Type B pancreatic cell (in vitro differentiated cells): ENCODE measurements at places on chromosomes 3 and 15. TPM values are rescaled to one million over a fixed set of nuclear protein-coding genes. Genes with fewer than 3 reads are reported as not detected.

- DNase-seq, result no peak
Measured at GRCh38 chr3:174959556-174960065, 100.5 kb downstream of the NAALADL2 start.

Gene GOLGA6L10
- 2.7 and 6.3 TPM in 2 replicates for total RNA-seq

GRCh38 chr15:92448370-92448769 is 54.7 kb downstream of the ST8SIA2 start:
- DNase-seq, result no peak

Gene RTP3
- not detected in 2 replicates for total RNA-seq

- no peak for DNase-seq
Measured at GRCh38 chr3:69364354-69364753, 21.5 kb downstream of the FRMD4B start.

DNA sequence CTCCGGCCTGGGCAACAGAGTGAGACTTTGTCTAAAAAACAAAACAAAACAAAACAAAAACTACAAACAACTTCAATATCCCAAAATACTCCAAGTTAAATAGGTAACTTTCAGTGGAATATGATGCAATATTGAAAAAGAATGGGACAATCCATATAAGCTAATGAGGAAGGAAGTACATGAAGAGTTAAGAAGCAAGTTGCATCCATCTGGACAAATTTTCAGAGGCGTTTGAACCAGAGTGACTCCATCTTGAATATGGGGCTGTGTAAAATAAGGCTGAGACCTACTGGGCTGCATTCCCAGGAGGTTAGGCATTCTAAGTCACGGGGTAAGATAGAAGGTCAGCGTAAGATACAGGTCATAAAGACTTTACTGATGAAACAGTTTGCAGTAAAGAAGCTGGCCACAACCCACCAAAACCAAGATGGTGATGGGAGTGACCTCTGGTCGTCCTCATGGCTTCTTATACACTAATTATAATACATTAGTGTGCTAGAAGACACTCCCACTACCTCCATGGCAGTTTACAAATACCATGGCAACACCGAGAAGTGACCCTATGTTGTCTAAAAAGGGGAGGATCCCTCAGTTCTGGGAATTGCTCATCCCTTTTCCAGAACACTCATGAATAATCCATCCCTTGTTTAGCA is 58.1 kb upstream of the LCTL start:
- no peak for DNase-seq

DNA sequence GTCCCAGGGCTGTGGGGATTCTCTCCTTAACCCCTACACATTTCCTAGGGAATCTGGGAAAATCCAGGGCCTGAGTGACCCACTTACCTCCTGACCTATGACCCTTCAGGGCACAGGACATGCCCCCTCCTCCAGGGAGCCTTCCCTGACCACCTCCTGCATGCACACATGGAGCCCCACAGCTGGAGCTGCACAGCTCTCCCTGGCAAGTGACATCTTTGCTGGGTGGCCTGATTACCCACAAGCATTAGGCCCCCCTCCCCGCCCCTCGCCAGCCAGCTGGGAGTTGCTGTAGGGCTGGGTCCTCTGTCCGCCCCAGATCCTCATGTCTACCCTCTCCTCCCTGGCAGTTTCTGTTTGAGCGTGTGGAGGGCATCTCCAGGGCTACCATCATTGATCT is 21.4 kb downstream of the HDAC11 start:
- no peak for DNase-seq

Gene COMMD2
- 53.2 and 55.7 TPM in 2 replicates for total RNA-seq

DNA sequence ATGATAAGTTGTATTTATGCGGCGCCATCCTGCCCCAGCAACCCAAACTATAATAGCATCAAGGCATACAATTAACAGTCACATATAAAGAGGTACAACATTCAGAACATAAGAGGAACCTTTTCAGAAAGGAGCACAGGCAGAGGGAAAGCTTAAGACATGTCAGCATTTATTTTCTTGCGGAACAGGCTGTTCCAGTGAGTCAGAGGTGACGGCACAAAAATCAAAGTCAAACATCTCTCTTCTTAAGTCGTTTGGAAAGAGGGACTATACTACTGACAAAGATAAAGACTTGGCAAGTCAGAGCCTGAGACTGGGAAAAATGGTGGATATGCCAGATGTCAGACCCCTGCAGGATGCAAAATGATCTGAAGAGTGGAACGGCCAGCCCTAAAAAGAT is 128.4 kb downstream of the CTNNB1 start:
- no peak for DNase-seq

GRCh38 chr3:38028621-38029361 is 651 bp downstream of the PLCD1 start:
- DNase-seq, result no peak

Gene ROPN1
- not detected in 2 replicates for total RNA-seq

Gene HESX1
- 0.40 and 1.7 TPM in 2 replicates for total RNA-seq

DNA sequence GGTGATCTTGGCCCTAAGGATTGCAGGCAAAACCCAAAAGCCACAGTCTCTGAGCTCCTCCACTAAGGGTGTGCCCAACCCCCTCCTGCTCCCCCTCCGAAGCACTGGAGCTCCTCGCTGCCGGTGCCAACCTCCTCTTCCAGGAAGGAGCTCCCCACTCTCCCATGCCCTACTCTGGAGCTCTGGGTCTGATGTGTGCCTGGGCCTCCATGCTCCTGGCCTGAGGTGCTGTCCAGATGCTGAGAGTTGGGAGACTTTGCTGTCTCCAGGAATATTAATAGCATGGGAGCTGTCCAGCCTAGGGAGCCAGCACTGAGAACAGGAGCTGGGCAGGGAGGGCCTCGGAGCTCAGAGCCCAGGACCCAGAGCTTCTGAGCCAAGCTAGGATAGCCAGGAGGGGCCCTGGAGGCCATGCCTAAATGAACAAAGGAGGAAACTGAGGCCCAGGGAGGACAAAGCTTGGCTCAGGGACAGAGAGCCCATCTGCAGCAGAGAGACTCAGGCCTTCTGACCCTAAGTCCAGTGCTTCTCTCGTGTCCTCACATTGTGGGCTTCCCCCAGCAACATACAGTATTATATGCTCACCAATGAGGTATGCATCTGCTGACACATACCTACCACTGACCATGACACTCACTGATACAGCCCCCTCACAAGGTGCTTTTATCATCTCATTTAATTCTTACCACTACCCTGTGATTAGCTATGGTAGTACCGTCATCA is 36.9 kb upstream of the HERC1 start:
- no peak for DNase-seq

Gene PLSCR5
- total RNA-seq, result 0.24 TPM in 1 of 2 replicates, not detected in the other

GRCh38 chr3:142735462-142735861 is 11.6 kb downstream of the TRPC1 start:
- DNase-seq, result no peak

DNA sequence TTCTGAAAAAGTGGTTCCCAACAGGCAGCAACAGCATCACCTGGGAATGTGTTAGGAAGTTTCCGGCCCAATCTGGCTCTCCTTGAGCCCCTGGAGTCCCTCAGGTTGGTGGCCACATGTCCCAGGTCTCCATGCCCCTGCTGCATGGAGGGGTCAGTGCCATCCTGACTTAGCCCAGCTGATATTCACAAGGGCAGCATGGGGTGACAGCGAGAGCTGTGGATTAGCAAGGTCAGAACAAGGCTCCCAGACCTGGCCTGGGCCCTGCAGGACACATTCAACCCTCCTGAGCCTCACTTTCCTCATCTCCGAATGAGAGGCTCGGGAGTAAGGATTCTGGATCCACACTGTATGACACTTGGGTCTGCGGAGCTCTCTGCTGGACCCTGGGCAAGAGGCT is 243.8 kb upstream of the TLE3 start:
- DNase-seq, result peak; percentile 43

DNA sequence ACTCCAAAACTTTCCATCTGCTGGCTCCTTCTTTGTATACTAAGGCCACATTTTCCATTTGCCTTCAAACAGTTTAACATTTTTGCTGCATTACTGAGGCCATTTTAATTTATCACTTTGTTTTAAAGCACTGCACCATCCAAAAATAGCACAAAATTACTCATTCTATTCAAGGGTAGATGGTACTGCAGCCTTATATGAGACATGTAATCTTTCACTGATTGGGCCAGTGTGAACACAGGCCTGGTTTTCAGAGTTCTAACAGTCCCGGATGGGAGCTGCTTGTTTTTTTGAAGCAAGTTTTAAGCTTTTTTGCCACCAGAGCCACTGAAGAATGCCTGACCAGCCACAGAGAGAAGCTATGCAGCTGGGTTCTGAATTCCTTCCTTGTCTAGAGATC is 172.3 kb upstream of the TSC22D2 start:
- DNase-seq, result no peak

Gene CSTA
- total RNA-seq, result 39.5 and 99.3 TPM in 2 replicates

- no peak for DNase-seq
Measured at GRCh38 chr3:187291512-187292132, at the start of gene MASP1. MASP1 (minus strand) TSS chr3:187291737; CDS start chr3:187291632, 105 bp downstream.

- DNase-seq, result no peak
Measured at GRCh38 chr3:54932606-54933005, 4.7 kb upstream of the LRTM1 start.

Gene FES
- 3.1 TPM in 2 replicates for total RNA-seq

- no peak for DNase-seq
Measured at GRCh38 chr15:73887481-73887880, 14.1 kb downstream of the TBC1D21 start.

DNA sequence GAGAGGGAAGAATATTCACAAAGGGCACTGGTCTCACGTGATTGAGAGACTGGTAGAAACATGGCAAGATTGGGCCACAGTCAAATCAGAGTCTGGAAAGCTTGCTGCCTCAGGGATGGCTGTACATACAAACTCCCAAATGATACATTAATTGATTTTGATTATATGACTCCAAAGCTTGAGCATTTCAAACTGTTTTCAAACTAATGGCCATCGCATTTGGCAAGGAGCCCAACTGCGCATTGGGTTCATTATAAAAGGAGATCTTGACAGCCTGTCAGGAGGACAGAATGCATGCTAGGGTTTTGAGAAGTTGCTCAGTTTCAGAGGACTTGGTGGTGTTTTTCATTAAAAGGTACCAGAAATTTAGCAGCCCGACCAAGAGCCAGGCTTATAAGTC is 117.7 kb downstream of the PTPRG start:
- DNase-seq, result no peak

Gene LSMEM2
- total RNA-seq, result not detected in 2 replicates

Gene DUOX1
- total RNA-seq, result 5.5 and 11.1 TPM in 2 replicates

GRCh38 chr3:13652728-13653127 is 103.8 kb downstream of the FBLN2 start:
- no peak for DNase-seq

Gene MRAS
- total RNA-seq, result 6.6 and 41.6 TPM in 2 replicates

DNA sequence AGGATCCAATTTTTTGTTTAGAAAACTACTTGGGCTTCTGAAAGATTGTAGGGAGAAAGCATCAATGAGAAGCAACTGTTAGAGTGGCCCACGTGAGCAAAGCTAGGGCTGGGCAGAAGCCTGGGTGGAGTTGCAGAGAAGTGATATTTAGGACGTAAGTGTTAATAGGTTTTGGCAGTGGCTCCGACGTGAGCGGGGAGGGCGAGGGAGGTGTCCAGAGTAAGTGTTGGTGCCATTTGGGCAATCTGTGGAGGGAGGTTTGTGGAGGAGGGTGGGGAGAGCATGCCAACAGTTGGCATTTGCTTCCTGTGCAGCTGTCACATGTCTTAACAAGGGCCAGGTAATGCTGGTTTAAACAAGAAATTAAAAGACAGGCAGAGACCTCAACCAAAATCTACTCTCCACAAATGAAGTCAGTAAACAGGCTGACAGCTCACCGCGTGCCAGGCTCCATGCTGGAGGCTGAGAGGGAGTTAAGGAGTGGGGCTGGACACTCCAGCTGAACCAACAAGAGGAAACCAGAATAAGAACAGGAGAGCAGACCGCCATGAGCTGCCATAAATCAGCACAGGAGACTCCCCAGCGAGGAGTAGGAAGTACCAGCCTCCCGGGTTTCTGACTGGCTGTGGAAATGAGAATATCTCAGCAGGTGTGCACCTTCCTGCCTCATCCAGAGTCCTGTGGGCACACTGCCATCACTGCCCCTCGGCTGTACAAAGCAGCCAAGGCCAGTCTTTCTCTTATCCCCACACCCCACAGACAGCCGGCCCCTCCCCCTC is 232.6 kb downstream of the ABHD5 start:
- no peak for DNase-seq

Gene AP3B2
- total RNA-seq, result 7.3 and 8.0 TPM in 2 replicates

DNA sequence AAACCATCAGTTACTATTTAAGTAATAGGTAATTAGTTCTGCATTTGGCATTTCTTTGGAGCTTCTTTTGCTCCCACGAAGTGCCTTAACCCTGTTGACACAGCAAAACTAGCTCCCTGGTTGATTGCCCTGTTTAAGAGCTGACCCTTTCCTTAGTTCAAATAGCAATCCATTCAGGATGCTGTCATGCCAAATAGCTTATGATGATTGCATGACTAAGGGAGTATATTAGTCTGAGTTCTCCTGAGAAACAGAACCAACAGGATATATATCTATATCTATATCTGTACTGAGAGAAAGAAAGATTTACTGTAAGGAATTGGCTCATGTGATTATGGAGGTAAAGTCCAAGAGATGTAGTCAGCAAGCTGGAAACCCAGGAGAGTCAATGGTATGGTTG is 50.3 kb upstream of the SPRED1 start:
- no peak for DNase-seq

GRCh38 chr3:25768851-25769250 is 14.4 kb downstream of the NGLY1 start:
- DNase-seq, result no peak

DNA sequence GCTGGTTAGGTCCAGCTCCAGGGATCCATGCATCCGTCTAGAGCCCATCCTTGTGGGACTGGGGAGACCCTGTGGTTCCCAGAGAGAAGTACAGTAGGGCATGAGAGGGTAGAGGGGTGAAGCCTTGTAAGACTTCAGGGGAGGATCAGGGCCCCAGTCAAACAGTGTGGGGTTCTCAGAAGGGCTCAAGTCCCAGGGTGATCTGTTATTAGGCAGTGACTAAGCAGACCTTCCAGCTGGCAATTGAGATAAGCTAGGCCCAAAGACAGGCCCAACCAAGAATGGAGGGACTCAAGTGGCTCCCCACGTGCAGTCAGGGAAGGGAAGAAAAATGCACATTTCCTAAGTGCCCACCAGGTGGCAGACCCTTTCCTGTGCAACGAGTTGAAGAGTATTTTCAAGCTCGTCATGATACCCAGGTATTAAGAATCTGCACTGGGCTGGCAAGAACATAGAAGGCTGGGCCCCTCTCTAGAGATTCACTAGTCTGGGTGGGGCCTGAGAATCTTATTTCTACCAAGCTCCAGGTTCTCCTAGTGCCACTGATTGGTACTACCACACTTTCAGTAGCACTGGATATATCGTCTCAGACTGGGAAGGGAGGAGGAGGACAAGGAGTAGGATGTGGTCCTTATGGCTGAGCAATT is 240.8 kb downstream of the NR1D2 start:
- no peak for DNase-seq

GRCh38 chr3:142159083-142159740 is 9.9 kb upstream of the TFDP2 start:
- DNase-seq, result no peak

DNA sequence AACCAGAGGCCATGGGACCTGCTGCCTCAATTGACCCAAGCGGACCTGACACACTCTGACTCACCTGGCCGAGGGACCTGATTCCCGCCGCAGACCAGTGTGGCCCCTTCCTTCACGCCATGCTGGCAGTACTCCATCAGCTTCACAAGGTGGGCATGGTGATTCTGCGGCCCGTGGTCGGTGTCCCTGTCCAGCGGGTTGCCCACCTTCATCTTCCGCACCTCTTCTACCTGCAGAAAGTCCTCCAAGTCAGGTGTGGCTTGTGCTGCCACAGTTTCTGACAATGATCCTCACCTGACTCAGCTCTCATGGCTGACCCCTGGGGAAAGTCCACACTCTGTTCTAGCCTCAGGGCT is 25.9 kb upstream of the SLC41A3 start:
- DNase-seq, result peak; percentile 61
